SK-N-SH (cell line): ENCODE measurements at places on chromosomes 13 and 19.

GRCh38 chr13:75641026-75641425 lies 4.9 kb downstream of the LMO7 start:
- DNase-seq = no peak

DNA sequence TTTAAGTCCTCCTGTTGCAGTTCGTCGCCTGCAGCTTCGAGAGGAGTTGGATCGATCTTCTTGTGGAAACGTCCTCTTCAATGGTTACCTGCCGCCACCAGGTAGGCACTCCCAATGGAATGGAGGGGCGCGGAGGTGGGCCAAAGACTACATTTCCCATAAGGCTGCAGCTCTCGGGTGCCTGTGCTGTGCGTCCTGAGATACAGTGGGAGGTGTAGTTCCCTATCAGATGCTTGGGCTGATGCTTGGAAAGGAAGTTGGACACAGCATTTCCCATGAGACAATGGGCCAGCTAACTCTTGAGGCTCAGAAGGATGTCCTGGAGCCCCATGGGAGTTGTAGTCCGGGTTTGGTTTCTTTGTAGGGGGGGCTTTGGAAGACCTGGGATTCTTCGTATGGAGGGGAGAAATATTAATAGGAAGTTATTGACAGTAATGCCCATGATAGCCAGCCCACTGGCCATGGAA lies 1.8 kb downstream of the SHKBP1 start:
- peak; percentile 60 for DNase-seq

DNA sequence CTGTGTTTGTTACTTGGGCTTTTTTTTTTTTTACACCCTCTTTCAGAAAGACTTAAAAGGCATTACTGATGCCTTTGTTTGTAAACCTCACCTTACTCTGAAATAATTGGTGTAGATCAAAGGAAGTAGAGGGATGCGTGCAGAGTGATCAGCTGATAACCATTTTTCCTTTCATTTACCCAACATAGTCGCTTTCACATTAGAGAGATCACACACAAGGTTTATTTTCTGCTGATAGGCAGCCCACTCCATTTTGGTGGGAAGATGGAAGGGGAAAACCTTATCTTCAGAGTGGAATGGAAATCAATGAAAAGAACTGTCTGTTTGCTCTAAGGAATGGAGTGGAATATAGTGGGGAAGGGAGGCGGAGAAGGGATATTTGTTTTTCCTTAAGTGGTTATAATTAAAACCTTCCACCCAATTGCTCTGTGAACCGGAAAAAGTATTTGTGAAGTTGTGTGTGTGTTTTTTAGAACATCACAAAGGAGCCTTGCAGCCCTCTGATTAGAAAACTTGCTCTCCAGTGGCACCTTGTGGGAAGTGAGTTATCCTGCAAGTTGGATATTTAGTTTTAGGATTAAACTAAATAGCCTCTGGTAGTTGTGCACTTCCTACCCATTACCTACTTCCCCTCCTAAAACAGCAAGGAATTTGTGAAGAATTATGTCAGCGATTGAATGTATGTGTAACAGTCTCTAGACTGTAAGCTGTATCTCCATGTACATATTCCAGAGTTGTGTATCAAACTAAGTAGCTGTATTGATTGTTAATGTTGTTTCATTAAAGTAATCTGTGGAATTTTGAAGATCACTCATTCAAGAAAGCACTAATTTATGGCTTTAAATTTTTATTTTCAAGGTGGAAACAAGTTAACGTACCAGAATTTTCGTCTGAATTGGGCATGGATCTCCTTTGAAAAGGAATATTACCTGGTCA lies 76.8 kb downstream of the FREM2 start:
- peak; percentile 36 for DNase-seq

GRCh38 chr19:13074378-13074777 lies 28.3 kb downstream of the LYL1 start:
- no peak for DNase-seq

DNA sequence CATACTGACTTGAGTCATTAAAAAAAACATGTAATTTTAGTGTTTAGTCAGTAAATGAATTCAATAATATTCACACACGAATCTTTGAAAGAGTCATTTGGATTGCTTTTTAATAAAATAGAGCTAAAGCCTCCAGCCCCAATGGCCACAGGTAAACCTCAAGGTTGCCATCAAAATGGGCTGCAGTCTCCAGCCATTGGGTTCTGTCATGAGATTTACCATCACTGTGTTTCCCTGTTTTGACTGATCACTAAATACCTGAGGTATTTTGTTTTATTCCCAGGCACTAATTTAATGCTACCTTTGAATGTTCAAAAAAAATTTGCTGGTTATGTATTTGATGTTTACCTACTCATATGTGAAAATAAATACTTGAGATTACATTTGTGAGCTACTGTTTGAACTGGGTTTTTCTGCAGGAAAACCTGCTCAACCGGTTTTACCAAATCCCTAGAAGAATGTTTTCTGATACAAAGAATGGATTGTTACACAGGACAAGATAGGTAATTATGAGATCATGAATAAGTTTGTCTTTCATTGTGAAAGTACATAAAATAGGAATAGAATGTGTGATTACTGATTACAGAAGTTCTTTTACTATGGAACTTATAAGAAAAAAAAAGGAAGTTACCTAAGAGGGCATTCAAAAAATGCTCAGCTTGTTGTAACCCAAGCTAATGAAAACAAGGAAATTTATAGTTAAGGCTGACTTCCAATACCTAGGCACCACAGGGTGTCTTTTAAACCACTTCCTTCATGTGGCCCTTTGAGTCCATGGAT lies 391.3 kb downstream of the EFNB2 start:
- no peak for DNase-seq

GRCh38 chr19:19652482-19653295 lies 9.2 kb upstream of the GMIP start:
- peak; percentile 25 for DNase-seq

DNA sequence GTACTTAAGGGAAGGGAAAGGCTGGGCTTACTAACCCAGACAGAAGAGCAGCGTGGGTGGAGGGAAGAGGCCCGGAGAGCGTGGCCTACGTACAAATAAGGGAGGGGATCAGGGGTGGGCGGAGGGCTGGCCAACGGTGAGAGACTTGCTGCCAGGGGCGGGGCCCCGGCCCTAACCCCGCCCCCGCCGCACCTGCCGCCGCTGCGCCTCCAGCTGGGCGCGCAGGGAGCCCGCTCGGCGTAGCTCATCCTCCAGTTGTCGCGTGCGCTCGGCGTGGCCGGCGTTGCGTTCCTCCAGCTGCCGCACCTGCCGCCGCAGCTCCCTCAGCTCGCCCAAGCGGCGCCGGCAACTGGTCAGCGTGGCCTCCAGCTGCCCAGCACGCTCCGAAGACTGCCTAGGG lies 5.7 kb downstream of the HOOK2 start:
- no peak for DNase-seq

DNA sequence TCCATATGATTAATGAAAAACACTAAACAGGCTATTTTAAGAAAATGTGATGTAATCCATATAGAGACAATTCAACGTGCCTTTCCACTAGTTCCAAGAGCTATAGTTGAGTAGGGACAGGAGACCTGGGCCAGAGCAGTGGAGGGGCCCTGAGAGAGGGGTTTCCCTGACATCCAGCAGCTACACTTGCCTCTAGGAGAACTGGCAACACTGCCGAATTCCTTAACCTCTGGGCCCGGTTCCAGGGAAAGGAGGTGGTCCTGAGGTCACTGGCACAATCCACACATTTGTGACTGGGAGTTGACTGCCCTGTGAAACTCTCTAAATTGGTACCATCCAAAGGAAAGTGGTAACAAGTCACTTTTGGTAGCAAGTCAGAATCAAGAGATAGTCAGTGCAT lies 264.4 kb downstream of the DCLK1 start:
- DNase-seq = no peak

GRCh38 chr19:966485-967088 lies 17.6 kb upstream of the WDR18 start:
- no peak for DNase-seq

GRCh38 chr19:1098177-1099051 lies 3.2 kb upstream of the POLR2E start:
- no peak for DNase-seq

GRCh38 chr19:30068528-30069395 lies 126.7 kb downstream of the URI1 start:
- DNase-seq = no peak

GRCh38 chr13:28705461-28706083 lies 13.2 kb downstream of the SLC46A3 start:
- DNase-seq = no peak

DNA sequence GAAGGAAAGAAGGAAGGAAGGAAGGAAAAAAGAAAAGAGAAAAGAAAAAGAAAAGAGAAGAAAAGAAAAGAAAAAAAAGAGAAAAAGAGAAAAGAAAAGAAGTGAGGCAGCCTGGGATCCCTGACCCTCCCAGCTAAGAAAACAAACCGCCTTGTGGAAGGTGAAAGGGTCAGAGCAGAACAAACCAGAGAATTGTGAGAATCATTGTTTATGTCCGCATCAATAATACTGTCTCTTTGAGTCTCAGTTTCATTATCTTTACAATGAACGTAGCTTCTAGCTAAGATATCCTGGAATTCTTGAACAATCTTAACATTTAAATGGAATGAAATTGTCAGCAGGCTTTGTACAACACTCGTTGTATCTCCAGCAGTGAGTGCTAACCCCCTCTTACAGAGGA lies 66.4 kb upstream of the SERP2 start:
- no peak for DNase-seq

DNA sequence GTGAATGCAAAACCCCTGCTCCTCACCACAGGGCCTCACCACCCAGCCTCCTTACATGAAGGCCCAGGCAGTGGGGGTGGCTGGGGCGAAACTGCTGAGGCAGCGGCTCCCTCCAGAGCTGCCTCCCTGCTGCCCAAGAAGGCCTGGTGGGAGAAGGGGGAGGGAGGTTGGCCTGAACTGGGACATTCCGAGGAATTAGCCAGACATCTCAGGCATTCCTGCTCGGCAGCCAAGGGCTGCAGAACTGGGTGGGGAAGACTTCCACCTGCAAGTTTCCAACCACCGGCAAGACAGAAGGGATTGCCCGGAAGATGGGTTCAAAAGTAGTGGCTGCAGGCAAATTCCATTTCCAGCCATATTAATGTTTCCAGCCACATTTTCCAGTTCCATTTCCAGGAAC lies 2.3 kb upstream of the PSPN start:
- DNase-seq = no peak

GRCh38 chr19:49556412-49557398 lies 23.7 kb downstream of the NOSIP start:
- no peak for DNase-seq

GRCh38 chr13:19818223-19818842 lies 35.6 kb upstream of the PSPC1 start:
- DNase-seq = peak; percentile 57

GRCh38 chr19:31258211-31259052 lies 90.8 kb downstream of the TSHZ3 start:
- peak; percentile 3 for DNase-seq

GRCh38 chr19:7295912-7296536 lies 1.8 kb upstream of the INSR start:
- DNase-seq = no peak

GRCh38 chr13:98273824-98274742 lies 97.0 kb upstream of the RNF113B start:
- no peak for DNase-seq

DNA sequence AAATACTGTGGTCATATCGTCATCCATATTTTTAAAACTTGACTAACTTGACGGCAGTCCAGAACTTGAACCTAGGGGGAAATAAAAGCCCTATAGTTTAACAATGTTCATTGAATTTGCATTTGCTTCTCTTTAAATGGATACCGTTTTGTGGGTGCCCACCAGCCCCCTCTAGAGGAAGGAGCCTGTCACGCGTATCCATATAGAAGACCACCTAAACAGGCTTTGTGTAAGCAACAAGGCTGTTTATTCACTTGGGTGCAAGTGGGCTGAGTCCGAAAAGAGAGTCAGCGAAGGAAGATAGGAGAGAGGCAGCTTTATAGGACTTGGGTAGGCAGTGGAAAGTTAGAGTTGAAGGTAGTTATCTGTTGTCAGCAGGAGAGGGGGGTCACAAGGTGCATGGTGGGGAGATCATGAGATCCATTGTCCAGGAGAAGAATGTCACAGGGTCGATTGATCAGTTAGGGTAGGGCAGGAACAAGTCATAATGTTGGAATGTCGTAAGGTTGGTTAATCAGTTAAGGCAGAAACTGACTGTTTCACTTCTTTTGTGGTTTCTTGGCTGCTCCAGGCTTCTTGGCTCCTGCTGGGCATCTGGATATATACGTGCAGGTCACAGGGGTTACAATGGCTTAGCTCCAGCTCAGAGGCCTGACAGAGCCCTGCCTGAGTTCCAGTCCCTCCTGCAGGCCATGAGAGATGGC lies 42.5 kb upstream of the ANKRD10 start:
- no peak for DNase-seq

GRCh38 chr13:24748061-24748400 lies 15.9 kb upstream of the RNF17 start:
- no peak for DNase-seq

DNA sequence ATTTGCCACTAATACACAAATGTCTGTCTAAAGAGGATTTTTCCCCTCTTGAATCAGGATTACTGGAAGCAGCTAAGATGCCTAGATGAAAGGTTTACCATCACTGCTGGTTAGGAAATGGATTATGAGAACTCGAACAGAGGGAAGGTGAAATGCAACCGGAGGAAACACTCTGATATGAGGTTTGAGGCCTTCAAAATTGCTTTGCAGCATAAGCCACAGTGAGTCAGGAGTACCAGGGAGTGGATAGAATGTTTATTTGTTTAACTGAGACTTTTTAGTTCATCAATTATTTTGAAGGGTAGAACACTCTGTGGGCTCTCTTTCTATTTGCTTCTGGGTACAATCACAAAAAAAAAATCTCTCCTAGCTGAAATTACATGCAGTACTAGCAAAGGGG lies 18.1 kb downstream of the CDADC1 start:
- no peak for DNase-seq

- DNase-seq = no peak
Observed at GRCh38 chr13:98556142-98556816, 20.6 kb downstream of the STK24 start.

GRCh38 chr19:29501816-29502580 lies 23.8 kb upstream of the VSTM2B start:
- no peak for DNase-seq

DNA sequence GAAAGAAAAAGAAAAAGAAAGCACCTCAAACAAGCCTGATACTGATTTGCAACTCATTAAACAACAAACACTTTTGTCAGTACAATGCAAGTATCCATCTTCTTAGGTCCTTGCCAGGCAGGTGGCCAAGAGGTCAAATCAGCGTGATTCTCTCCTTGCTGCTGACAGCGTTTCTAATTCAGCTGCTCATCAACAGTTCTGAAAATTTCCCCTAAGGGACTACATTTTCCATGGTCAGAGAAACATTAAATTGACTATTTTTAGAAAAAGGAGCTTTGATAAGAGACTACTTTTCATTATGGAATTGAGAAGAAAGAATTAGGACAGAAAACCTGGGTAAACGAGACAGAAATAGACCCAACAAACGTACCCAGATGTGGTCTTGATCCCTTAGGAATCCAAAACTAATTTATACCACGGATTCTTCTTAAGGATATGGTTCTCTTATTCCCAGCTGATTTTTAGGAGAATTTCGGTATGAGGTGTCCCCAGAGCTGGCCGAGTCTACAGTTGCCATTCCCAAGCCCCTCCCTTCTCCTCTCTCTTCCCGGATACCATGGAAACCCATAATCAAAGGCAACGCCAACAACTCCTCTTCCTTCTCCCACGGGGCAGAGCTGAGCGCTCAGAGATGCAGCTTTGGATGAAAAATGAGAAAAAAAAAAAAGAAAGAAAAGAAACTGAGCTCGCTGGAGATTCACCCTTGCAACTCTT lies 29.5 kb upstream of the CEBPG start:
- no peak for DNase-seq
